ENCODE measurements at places on chromosomes 11 and 22.

- no peak for DNase-seq
- H3K4me1 ChIP-seq = peaks cover 56% of the 10 kb centered on the region
- H3K27ac ChIP-seq = peak overlapping the region; percentile 100
- H3K36me3 ChIP-seq = peaks cover 44% of the 10 kb centered on the region
These were observed 670 bp downstream of the LSP1 start for GRCh38 chr11:1853376-1854131.

GRCh38 chr11:124080327-124081001 is 34.8 kb upstream of the VWA5A start:
- no peaks in the 10 kb centered on the region for H3K4me1 ChIP-seq

DNA sequence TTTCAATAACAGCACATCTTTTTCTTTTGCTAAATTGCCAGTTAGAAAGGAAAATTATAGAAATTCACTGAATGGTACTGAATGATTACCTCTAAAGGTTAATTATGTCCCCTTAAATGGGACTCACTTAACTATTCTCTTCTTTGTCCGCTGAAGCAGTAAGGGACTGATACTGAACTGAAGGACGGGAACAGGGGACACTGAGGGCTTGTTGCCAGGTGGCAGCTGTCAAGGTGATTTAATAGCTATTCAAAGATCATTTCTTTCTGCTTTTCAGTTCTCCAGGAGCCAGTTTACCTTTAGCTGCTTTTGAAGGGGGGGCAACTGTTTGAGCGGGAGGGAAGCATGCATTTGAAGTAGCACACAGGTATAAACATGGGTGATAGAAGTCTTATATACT is 325.4 kb upstream of the CCDC90B start:
- H3K27ac ChIP-seq = no peak overlapping the region
- DNase-seq = no peak
- no peaks in the 10 kb centered on the region for H3K36me3 ChIP-seq
- H3K27me3 ChIP-seq = no peaks in the 10 kb centered on the region

- peaks cover 25% of the 10 kb centered on the region for H3K4me1 ChIP-seq
- DNase-seq = no peak
- H3K36me3 ChIP-seq = peaks cover 37% of the 10 kb centered on the region
These were observed 1.5 kb downstream of the PPFIA1 start for GRCh38 chr11:70272009-70272408.

- DNase-seq = no peak
- H3K36me3 ChIP-seq = no peaks in the 10 kb centered on the region
- no peak overlapping the region for H3K27ac ChIP-seq
These were observed 24.4 kb upstream of the ACR start for GRCh38 chr22:50713571-50714056.

- peaks cover 32% of the 10 kb centered on the region for H3K27me3 ChIP-seq
- H3K4me3 ChIP-seq = peak overlapping the region; percentile 77
- peaks cover 12% of the 10 kb centered on the region for H3K4me1 ChIP-seq
- peak overlapping the region; percentile 46 for H3K27ac ChIP-seq
- H3K36me3 ChIP-seq = no peaks in the 10 kb centered on the region
These were observed 784 bp upstream of the SYNGR1 start for GRCh38 chr22:39348909-39349505.

DNA sequence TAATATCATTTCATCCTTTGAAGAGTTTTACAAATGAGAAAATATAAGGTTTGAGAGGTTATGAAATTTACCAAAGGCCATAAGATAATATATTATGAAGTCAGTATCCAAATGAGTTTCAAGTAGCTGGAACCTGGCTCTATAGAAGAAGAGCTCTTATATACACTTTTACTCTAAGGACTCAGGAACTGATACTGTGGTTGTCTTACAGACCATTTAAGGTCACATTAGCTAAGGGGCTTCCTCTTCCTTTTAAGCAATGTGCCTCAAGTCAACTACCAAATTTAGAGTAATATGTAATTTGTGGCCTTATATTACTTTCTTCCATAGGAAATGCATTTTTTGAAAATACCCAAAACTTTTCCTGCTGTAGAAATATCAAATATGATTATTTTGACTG is 369.3 kb downstream of the DLG2 start:
- H3K4me1 ChIP-seq = no peaks in the 10 kb centered on the region
- H3K36me3 ChIP-seq = no peaks in the 10 kb centered on the region
- no peaks in the 10 kb centered on the region for H3K27me3 ChIP-seq
- DNase-seq = no peak
- H3K27ac ChIP-seq = no peak overlapping the region

GRCh38 chr11:126477535-126478305 is 122.2 kb downstream of the ST3GAL4 start:
- peak overlapping the region; percentile 56 for H3K4me3 ChIP-seq
- H3K4me1 ChIP-seq = peaks cover 14% of the 10 kb centered on the region
- H3K27ac ChIP-seq = peak overlapping the region; percentile 51
- peak; percentile 12 for DNase-seq
- H3K27me3 ChIP-seq = peaks cover 15% of the 10 kb centered on the region
- H3K36me3 ChIP-seq = peaks cover 2% of the 10 kb centered on the region

DNA sequence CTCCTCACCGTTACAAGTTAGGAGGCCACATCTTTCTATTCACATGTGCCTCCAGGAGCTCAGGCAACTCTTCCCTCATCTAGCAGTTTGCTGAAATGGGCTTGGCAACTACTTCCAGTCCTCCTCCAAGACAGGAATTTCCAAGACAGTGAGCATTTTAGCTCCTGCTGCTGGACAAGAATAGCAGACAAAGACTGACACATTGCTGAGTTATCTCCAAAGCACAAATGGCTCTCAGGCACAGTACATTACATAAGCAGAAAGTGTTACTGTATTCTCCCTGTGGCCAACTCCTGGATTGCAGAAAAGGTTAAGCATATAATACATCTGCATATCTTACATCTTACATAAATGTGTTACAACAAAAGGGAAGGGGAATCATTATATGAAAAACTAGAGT is 83.2 kb upstream of the POU2AF2 start:
- DNase-seq = no peak
- peaks cover 28% of the 10 kb centered on the region for H3K27me3 ChIP-seq
- H3K36me3 ChIP-seq = no peaks in the 10 kb centered on the region
- H3K27ac ChIP-seq = no peak overlapping the region
- no peak overlapping the region for H3K4me3 ChIP-seq

DNA sequence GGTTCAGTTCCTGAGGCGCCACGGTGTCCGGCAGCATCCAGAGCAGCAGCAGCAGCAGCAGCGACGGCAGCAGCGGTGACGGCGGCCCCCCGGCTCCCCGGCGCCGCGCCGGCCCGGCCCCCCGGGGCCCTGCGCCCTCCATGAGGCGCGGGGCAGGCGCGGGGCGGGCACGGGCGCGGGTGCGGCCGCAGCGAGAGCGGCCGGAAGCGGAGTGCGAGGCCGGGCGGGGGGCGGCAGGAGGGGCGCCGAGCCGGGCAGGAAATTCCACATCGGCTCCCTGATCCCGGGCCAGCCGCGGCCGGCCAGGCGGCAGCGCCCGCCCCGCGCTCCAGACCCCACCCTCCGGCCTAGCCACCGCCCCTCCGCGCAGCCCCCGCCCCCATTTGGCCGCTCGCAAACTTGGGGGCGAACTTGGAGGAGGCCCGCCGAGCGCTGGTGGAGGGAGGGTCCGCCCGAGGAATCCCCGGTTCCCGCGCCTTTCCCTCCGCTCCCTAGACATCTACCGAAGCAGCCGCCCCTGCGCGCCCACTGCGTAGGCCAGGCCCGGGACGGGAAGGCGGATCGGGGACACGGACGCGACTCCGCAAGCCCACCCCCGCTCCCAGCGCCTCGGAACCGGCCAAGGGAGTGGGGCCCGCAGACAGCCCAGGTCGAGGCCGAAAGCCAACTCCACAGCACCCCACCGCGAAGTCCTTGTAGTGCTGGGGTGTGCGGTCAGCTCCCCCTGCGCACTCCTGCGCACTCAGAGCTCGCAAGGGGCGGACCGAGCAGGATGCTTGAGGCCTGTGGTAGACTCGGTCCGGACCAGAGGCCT is at the start of gene SCARF2:
Gene SCARF2, minus strand, starts transcription at position 213 of the 814 bp plus-strand sequence. Its CDS starts 71 bp downstream, at position 142.
- DNase-seq = no peak
- H3K27me3 ChIP-seq = peaks cover 30% of the 10 kb centered on the region
- H3K27ac ChIP-seq = no peak within 1 kb of the TSS
- peaks cover 22% of the 10 kb centered on the region for H3K4me1 ChIP-seq
- peak within 1 kb of the TSS; percentile 87 for H3K4me3 ChIP-seq
- H3K36me3 ChIP-seq = peaks cover 4% of the 10 kb centered on the region

GRCh38 chr11:45961751-45962240 is 39.3 kb downstream of the LARGE2 start:
- no peaks in the 10 kb centered on the region for H3K27me3 ChIP-seq
- no peak overlapping the region for H3K27ac ChIP-seq
- peaks cover 25% of the 10 kb centered on the region for H3K36me3 ChIP-seq

DNA sequence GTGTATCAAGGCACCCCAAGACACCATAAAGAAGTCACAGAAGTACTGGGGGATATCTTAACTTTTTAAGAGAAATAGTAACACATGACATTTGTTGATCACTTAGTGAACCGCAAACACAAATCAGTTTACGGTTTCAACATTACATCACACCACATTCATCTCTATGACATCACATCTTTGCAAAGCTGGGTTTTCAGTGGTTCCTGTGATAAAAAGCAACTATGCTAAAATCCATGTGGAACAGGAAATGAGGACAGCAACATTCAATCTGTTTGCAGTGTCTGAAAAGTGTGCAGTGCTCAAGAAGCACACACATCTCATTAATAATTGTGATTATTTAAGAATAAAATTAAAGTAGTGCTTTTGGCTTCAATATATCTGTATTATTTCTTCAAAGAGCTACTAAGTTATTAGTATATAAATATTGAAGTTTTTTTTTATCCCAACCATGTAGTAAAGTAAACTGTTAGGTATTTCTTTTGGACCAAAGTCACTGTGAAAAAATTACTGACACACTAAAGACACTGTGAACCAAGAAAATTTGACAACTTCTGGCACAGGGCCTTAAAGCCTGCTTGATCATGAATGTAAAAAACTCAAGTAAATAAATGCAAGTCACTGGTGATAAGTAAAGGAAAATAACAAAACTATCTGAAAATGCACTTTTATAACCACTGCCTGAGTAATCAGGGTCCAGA is 156.0 kb upstream of the SOX6 start:
- H3K4me3 ChIP-seq = no peak overlapping the region
- no peaks in the 10 kb centered on the region for H3K4me1 ChIP-seq
- H3K36me3 ChIP-seq = no peaks in the 10 kb centered on the region
- H3K27ac ChIP-seq = no peak overlapping the region
- no peaks in the 10 kb centered on the region for H3K27me3 ChIP-seq

DNA sequence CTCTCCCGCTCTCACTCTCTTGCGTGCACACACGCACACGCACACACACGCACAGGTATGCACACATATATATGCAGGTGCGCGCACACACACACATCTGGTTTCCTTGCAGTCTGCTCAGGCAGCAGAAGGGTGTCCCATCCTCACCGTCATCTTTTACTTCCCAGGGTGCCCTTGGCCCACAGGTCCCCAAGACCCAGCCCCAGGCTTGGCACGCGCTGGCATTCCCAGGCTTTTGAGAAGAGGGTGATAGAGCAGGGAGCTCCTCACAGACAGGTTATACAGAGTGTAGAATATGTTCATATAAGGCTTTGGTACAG is 52.0 kb upstream of the SPATA19 start:
- H3K4me3 ChIP-seq = no peak overlapping the region
- H3K27ac ChIP-seq = no peak overlapping the region
- peaks cover 2% of the 10 kb centered on the region for H3K36me3 ChIP-seq
- H3K4me1 ChIP-seq = no peaks in the 10 kb centered on the region
- peaks cover 4% of the 10 kb centered on the region for H3K27me3 ChIP-seq

DNA sequence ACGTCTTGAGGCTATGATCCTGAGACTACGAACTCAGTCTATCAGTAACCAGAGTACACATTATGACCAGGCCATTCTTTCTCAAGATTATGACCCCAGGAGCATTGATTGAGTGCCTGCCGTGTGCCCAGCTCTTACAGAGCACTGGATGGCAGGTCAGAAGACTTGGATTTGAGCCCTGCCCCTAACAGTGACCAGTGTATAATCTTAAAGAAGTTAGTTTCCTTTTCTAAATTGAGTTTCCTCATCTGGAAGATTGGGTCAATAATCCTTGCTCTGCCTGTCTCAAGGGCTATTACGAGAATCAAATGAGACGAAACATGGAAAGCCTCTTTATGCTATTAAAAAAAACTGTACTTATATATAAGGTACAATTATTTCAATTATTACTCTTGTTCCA is 38.2 kb downstream of the SLCO2B1 start:
- no peak overlapping the region for H3K4me3 ChIP-seq
- no peaks in the 10 kb centered on the region for H3K4me1 ChIP-seq
- no peak for DNase-seq
- peaks cover 23% of the 10 kb centered on the region for H3K27me3 ChIP-seq

- H3K27me3 ChIP-seq = no peaks in the 10 kb centered on the region
- H3K4me1 ChIP-seq = no peaks in the 10 kb centered on the region
- peaks cover 3% of the 10 kb centered on the region for H3K36me3 ChIP-seq
- H3K4me3 ChIP-seq = no peak overlapping the region
These were observed 247.0 kb downstream of the TENM4 start for GRCh38 chr11:79193663-79194310.

DNA sequence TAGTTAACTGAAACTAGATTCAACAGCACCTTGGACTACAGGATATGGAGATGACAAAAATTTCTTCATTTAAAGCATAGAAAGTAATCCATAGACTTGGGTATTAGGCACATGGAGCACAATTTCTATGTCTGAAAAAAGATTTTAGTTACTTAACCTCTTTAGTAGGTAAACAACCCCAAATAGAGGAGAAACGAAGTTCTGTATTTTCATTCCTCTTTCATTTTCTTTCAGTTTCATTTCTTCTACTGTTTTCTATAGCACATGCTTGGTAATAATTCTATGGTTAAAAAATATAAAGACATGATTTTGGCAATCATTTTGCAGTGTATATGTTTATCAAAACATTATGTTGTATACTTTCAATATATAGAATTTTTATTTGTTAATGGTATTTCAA is 99.5 kb downstream of the CASP12 start:
- peak overlapping the region; percentile 94 for H3K27ac ChIP-seq
- H3K4me3 ChIP-seq = peak overlapping the region; percentile 86
- DNase-seq = no peak
- H3K36me3 ChIP-seq = no peaks in the 10 kb centered on the region

GRCh38 chr11:95108159-95108611 is 18.5 kb downstream of the ENDOD1 start:
- DNase-seq = no peak
- H3K27me3 ChIP-seq = no peaks in the 10 kb centered on the region
- H3K4me3 ChIP-seq = no peak overlapping the region

- DNase-seq = peak; percentile 11
- no peak overlapping the region for H3K4me3 ChIP-seq
- no peak overlapping the region for H3K27ac ChIP-seq
- no peaks in the 10 kb centered on the region for H3K27me3 ChIP-seq
- H3K36me3 ChIP-seq = peaks cover 37% of the 10 kb centered on the region
These were observed 17.3 kb downstream of the RPUSD4 start for GRCh38 chr11:126194121-126194543.

GRCh38 chr22:19291580-19292457 is at the start of gene CLTCL1:
CLTCL1 (minus strand) TSS chr22:19291719; CDS start chr22:19291641, 78 bp downstream.
- peaks cover 37% of the 10 kb centered on the region for H3K27me3 ChIP-seq
- peak within 1 kb of the TSS; percentile 84 for H3K4me3 ChIP-seq

DNA sequence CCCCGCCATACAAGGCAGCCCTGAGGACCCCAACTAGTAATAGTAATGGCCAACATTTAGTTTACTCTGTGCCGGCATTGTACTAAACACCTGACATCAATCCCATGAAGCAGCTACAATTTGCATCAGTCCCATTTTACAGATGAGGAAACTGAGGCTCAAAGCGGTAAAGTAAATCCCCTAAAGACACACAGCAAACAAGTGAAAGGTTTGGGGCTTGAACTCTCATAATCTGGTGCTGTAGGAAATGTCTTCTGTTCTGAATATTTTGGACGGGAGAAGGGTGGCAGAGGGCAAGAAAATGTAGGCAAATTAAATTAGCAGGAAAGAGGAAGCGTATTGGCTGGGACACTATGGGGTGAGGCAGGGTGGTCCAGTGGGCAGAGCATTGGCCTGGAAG is 160.3 kb upstream of the SYT13 start:
- H3K27me3 ChIP-seq = peaks cover 16% of the 10 kb centered on the region
- no peak overlapping the region for H3K4me3 ChIP-seq
- DNase-seq = no peak
- no peaks in the 10 kb centered on the region for H3K36me3 ChIP-seq

Measured in effector memory CD8-positive, alpha-beta T cell (primary cell).